ENCODE measurements at places on chromosomes 4 and X.

DNA sequence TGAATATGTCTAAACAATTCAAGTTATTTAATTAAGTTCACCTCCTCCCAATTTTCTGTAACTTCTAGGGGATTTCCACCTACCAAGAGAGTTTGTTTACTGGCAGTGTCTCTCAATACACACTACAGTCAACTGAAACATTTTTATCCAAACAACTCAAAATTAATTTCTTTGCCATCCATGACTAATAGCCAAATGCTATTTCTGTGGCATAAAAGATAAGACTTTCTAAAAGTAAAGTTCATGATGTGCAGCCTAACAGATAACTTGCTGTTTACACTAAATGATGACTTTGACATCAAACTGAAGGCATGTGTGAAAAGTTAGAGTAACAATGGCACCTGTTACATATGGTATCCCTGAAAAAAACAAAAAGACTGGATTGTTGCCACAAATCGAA, 7.3 kb downstream of the TAB3 start:
- no peak overlapping the region for H3K27ac ChIP-seq
- H3K36me3 ChIP-seq: 0 out of 3 replicates have a peak, but pooled peaks cover 4% of the 10 kb centered on the region
- H3K4me3 ChIP-seq: no peak overlapping the region
- DNase-seq: no peak
- peaks cover 96% of the 10 kb centered on the region for H3K4me1 ChIP-seq

DNA sequence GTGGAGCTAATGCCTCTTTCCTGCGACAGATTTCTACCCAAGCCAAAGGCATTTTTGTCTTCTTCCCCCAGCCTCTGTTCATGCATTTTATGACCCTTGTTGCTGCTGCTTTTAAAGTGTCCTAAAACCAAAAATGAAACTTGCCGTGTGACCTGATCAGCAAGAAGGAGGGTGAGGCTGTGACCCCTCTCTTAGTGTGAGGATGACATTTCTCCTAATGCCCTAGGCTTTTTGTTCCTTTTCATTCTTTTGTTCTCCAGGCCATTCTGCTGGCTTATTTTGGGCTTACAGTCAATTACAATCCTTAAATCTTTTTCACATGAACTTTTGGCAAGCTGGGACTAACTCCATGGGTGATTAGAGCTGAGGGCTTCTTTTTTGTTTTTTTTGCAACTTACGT, 34.4 kb downstream of the PTTG2 start:
- no peaks in the 10 kb centered on the region for H3K36me3 ChIP-seq
- no peak overlapping the region for H3K4me3 ChIP-seq
- no peak for DNase-seq
- no peaks in the 10 kb centered on the region for H3K27me3 ChIP-seq
- H3K4me1 ChIP-seq: peaks cover 32% of the 10 kb centered on the region
- no peak overlapping the region for H3K27ac ChIP-seq

DNA sequence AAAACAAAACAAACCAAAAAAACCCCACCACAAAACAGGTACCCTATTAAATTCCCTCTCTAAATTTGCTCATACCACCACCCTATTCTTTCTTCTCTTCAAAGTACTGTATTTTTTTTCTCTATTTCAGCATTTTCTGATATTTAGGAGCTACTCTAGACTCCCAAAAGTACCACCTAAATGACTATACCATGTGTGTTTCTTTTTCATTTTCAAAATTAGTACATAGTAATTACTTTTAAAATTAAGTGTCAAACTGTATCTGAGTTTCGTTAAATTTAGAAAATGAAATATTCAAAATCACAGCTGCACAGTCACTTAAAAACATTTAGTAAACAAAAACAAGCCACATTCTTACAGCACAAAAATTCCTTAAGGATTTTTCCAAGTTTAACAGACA, 161.7 kb downstream of the FBXW7 start:
- H3K36me3 ChIP-seq: no peaks in the 10 kb centered on the region
- no peak for DNase-seq
- no peak overlapping the region for H3K4me3 ChIP-seq
- H3K27ac ChIP-seq: no peak overlapping the region
- H3K27me3 ChIP-seq: no peaks in the 10 kb centered on the region

- H3K27ac ChIP-seq: no peak overlapping the region
- DNase-seq: no peak
- no peaks in the 10 kb centered on the region for H3K4me1 ChIP-seq
- H3K36me3 ChIP-seq: no peaks in the 10 kb centered on the region
Observed at GRCh38 chr4:142351958-142352357, 494.1 kb downstream of the INPP4B start.

DNA sequence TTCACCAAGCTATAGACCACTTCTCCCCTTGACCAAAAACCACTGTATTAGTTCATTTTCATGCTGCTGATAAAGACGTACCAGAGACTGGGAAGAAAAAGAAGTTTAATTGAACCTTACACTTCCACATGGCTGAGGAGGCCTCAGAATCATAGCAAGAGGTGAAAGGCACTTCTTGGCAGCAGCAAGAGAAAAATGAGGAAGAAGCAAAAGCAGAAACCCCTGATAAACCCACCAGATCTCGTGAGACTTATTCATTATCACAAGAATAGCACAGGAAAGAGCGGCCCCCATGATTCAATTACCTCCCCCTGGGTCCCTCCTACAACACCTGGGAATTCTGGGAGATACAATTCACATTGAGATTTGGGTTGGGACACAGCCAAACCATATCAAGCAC, 97.8 kb downstream of the DOCK11 start:
- H3K4me1 ChIP-seq: no peaks in the 10 kb centered on the region
- H3K36me3 ChIP-seq: no peaks in the 10 kb centered on the region
- H3K27ac ChIP-seq: no peak overlapping the region
- no peaks in the 10 kb centered on the region for H3K27me3 ChIP-seq
- H3K4me3 ChIP-seq: no peak overlapping the region

- no peak for DNase-seq
- no peaks in the 10 kb centered on the region for H3K27me3 ChIP-seq
- peaks cover 8% of the 10 kb centered on the region for H3K4me1 ChIP-seq
- no peak overlapping the region for H3K27ac ChIP-seq
Observed at GRCh38 chr4:3330707-3331106, 37.9 kb downstream of the RGS12 start.

DNA sequence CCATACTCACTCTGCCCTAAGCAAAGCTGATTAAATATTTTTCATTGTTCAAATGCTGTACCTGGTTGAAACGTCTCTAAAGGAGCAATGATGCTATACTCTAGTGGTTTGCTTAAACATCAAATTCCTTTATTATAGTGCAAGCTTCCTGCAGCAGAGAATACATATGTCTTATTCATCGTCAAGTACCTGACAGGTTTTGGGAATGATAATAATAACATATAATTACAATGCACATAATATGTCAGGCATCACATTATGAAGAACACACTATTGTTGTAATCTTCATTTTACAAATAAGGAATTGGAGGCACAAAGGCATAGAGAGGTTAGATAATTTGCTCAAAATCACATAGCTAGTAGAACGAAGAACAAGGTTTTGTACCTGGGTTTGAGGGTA, 151.6 kb downstream of the GRIA2 start:
- H3K4me3 ChIP-seq: no peak overlapping the region
- H3K27ac ChIP-seq: no peak overlapping the region
- no peaks in the 10 kb centered on the region for H3K36me3 ChIP-seq
- no peaks in the 10 kb centered on the region for H3K4me1 ChIP-seq

DNA sequence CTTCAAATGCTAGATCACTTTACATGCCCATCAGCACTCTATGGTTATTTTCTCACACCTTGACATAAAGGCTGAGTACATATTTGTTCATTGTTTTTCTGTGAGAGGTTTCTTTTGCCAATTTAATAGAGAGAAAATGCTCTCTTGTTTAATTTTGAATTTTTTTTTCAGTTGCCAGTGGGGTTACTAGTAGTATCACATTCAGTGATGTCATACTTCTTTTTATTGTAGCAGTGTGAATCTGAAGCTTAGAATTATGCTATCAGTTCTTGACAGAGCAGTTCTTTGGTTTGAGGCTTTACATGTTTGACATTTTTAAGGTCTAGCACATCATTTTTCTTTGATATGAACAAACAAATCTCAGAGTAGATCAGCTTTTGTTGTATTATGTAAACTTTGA, 185.4 kb downstream of the NWD2 start:
- DNase-seq: no peak
- no peak overlapping the region for H3K4me3 ChIP-seq
- peaks cover 70% of the 10 kb centered on the region for H3K4me1 ChIP-seq
- no peaks in the 10 kb centered on the region for H3K36me3 ChIP-seq

DNA sequence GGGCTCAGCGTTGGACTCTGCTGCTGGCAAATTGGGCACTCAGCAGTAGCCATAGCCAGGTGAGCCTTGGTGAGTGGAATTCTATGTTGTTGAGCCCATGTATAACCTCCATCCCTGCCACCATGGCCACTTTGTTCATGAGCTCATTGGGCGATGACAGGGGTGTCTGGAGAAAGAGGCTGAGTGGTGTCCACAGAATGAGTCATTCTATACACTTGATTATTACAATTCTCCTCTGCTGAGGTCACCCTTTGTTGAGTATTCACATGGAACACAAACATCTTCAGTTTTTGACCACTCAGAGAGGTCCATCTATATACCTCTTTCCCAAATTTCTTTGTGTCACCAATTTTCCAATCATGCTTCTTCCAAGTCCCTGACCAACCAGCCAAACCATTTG, 1341.7 kb downstream of the PCDH7 start:
- H3K4me3 ChIP-seq: no peak overlapping the region
- H3K27ac ChIP-seq: no peak overlapping the region

- H3K4me3 ChIP-seq: no peak overlapping the region
- peaks cover 10% of the 10 kb centered on the region for H3K4me1 ChIP-seq
Observed at GRCh38 chr4:55411621-55412020, 15.9 kb downstream of the TMEM165 start.

- no peak overlapping the region for H3K27ac ChIP-seq
- H3K4me3 ChIP-seq: no peak overlapping the region
- H3K36me3 ChIP-seq: no peaks in the 10 kb centered on the region
- H3K27me3 ChIP-seq: no peaks in the 10 kb centered on the region
Observed at GRCh38 chr4:112130906-112131305, 14.3 kb upstream of the FAM241A start.

GRCh38 chr4:70651864-70652506, 14.3 kb downstream of the JCHAIN start:
- DNase-seq: peak; percentile 27
- H3K4me1 ChIP-seq: peaks cover 7% of the 10 kb centered on the region
- no peak overlapping the region for H3K4me3 ChIP-seq
- H3K27ac ChIP-seq: no peak overlapping the region

DNA sequence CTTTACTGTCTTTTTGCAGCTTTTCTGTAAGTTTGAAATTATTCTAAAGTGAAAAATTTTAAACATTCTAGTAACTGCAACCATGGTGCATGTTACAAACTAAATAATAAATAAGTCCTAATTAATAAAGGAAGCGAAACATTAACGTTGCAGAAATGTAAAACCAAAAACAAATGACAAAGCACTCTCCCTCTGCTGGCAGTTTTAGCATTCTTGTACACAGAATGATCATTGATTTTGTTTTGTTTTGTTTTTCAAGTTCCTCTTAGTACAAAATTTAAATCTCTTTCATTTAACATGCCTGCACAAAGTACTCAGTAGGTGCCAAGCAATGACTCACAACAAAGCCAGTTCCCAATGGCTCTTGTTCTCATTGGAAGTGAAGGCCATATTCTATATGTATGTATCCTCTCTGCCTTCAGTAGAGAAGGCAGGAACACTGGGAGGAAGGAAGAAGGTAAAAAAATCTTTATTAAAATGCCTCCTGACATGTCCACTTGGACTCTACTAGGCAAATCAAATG, 13.7 kb upstream of the TMSB4X start:
- H3K27me3 ChIP-seq: no peaks in the 10 kb centered on the region
- H3K4me3 ChIP-seq: no peak overlapping the region
- no peaks in the 10 kb centered on the region for H3K36me3 ChIP-seq
- no peak for DNase-seq
- H3K27ac ChIP-seq: no peak overlapping the region

GRCh38 chr4:87532109-87532508, 2.9 kb upstream of the SPARCL1 start:
- no peak for DNase-seq
- no peak overlapping the region for H3K27ac ChIP-seq

DNA sequence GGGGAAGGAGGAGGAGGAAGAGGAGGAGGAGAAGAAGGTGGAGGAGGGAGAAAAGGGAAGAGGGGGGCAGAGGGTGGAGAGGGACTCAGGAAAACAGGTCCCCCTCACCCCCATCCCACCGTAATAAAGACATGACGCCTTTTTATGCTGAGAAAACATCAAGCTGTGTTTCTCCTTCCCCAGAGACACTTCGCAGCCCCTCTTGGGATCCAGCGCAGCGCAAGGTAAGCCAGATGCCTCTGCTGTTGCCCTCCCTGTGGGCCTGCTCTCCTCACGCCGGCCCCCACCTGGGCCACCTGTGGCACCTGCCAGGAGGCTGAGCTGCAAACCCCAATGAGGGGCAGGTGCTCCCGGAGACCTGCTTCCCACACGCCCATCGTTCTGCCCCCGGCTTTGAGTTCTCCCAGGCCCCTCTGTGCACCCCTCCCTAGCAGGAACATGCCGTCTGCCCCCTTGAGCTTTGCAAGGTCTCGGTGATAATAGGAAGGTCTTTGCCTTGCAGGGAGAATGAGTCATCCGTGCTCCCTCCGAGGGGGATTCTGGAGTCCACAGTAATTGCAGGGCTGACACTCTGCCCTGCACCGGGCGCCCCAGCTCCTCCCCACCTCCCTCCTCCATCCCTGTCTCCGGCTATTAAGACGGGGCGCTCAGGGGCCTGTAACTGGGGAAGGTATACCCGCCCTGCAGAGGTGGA, 45.3 kb upstream of the SHOX start:
- no peak overlapping the region for H3K4me3 ChIP-seq
- DNase-seq: no peak
- no peaks in the 10 kb centered on the region for H3K4me1 ChIP-seq

DNA sequence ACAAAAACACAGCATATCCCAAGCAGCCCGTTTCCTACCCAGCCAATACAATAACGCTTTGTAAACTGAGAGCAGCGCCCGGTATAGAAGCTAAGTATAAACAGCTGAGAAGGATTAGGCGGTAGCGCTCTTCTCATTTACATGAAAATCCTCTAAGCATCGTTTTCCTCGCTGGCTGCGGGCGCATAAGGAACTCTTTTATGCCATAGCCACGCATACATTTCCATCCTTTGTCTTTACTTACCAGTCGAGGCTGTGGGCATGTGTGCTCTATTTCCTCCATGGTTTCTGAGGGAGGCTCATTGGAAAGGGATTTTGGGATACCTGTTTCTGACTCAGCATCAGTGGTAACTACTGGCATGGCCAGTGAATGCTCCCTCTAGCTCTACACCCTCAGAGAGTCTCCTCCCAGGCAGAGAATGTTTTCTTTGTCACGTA, 383 bp downstream of the PCYT1B start:
- no peak overlapping the region for H3K27ac ChIP-seq
- no peak overlapping the region for H3K4me3 ChIP-seq
- H3K4me1 ChIP-seq: peaks cover 16% of the 10 kb centered on the region
- no peaks in the 10 kb centered on the region for H3K27me3 ChIP-seq

- peak; percentile 65 for DNase-seq
- H3K4me3 ChIP-seq: no peak overlapping the region
- H3K4me1 ChIP-seq: no peaks in the 10 kb centered on the region
- no peaks in the 10 kb centered on the region for H3K36me3 ChIP-seq
- no peak overlapping the region for H3K27ac ChIP-seq
- no peaks in the 10 kb centered on the region for H3K27me3 ChIP-seq
Observed at GRCh38 chr4:112348488-112349158, 51.5 kb downstream of the ALPK1 start.

- H3K27me3 ChIP-seq: peaks cover 2% of the 10 kb centered on the region
- no peak overlapping the region for H3K27ac ChIP-seq
- DNase-seq: no peak
- H3K4me3 ChIP-seq: no peak overlapping the region
Observed at GRCh38 chr4:8770518-8771257, 101.0 kb downstream of the HMX1 start.
